ENCODE measurements at places on chromosomes 4 and X.

GRCh38 chr4:25697516-25697915 lies 41.9 kb downstream of the SLC34A2 start:
- DNase-seq, result no peak

DNA sequence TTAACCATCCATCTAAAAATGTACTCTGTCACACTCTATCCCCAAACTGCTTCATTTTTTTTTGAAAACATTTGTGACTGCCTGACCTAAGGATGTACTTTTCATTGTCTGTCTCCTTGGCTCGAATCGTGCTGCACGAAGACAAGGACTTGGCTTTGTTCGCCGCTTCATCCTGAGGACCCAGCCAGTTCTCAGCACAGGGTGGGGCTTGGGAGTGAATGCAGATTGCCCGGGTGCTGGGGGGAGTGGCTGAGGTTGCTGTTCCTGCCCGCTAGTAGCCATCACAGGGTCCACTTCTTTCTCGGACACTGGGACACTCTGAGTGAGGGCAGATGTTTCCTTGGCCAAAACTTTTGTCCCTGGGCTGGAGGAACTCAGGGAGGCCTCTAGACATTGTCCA lies 70.1 kb upstream of the CLCN4 start:
- DNase-seq, result no peak

DNA sequence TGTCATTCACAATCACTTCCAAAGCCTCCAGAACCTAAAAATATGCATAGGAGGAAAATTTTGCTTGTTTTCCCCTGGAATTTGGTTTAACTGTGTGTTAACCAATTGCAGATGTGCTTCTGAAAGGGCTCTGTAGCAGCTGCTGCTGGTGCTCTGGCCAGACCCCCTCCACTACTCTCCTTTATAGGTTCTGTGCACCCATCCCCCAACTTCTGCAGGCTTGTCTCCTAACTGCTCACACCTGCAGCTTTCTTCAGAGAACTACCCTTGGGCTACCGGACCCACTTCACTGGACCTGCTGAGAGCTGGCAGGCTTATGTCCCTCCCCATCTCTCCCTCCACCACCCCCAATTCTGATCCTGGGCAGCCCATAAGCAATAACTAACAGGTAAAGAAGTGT lies 662.1 kb upstream of the DIPK2B start:
- DNase-seq, result no peak

DNA sequence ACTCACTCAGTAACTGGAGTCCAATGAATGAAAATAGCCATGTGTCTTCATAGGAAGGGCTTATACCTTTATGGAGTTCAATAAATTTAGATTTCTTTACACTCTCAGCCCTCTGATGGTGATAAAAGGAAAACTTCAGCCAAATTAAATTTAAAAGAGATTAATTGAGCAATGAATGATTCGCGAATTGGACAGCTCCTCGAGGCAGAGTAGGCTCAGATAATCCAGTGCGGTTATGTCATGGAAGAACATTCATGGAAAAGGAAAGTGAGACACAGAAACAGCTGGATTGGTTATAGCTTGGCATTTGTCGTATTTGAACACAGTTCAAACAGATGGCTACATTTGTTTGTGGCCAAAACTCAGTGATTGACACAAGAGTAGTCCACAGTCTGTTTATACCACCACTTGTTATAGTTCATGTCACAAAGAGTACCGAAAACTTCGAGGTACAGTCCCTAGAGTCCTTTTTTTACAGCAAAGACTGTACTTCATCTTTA lies 54.6 kb upstream of the TACR3 start:
- no peak for DNase-seq

DNA sequence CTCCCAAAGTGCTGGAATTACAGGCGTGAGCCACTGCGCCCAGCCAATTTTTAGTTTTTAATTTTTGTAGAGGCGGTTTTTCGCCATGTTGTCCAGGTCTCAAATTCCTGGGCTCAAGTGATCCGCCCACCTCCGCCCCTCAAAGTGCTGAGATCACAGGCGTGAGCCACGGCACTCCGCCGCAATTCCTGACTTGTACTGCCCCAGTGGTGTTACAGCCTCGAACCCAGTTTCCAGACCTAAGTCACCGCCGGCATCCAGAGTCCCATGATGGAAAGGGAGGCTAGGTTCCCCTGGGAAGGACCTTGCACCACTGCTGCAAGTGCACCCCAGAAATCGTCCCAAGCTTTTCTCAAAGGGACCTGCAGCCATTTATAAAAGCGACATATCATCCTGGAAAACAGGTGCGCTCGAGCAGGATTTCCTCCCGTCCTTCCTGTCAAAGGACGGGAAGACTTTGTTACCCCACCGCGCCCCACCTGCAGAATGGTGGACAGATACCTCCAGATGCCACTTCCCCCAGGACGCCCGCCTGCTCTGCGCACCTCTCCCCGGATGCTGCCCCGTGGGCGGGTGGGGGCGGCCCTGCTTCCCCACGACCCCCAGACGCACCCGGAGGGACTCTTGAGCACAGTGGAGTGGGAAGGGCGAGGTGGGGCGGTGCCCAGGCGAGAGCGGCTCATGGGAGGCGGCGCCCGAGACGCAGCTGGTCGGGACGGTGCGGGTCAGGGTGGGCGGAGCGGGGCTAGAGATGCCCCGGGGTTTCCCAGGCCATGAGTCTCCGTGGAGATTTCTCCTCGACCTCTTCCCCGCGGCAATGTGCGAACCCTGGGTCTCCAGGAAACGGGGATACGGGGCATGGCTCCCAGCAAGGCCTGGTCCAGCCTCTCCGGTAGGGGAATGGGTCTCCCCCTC lies 947 bp upstream of the RPL10 start:
- peak; percentile 20 for DNase-seq

- no peak for DNase-seq
Observed at GRCh38 chr4:38510201-38510600, 153.8 kb upstream of the KLF3 start.

DNA sequence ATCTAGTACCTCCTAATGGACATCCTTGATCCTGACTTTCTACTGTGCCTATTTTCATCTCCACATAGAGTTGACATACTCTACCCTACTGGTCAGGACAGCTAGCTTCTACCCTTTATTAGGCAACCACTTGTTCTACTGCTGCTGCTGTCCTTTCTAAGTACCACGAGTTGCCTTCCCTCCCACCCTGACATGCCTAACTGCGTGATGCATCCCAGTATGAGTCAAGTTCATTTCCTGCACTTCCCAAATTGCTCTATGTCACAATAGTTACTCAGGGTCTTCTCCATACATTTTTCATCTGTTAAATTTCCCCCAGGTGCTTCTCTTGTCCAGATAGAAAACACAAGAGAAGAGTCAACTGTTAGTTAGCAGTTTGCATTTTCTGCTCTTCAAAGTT lies 133.4 kb downstream of the TBC1D19 start:
- no peak for DNase-seq

DNA sequence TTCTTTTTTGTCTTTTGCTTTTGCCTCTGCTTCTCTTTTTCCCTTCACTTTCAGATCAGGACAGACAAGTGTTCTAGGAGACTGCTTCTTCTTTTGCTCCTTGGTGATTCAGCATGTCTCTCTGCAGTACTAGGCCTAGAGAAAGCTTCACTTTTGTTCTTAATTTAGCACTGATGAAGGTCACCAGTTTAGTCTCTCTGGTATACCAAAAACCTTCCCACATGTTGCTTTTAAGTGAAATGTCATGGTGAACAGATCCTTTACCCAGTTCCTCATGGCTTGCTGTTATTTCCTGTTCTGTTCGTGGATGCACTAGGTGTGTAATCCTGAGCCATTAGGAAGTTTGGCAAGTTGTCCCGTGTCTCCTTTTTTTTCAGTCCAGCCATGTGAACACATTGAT lies 53.3 kb downstream of the NBDY start:
- no peak for DNase-seq

DNA sequence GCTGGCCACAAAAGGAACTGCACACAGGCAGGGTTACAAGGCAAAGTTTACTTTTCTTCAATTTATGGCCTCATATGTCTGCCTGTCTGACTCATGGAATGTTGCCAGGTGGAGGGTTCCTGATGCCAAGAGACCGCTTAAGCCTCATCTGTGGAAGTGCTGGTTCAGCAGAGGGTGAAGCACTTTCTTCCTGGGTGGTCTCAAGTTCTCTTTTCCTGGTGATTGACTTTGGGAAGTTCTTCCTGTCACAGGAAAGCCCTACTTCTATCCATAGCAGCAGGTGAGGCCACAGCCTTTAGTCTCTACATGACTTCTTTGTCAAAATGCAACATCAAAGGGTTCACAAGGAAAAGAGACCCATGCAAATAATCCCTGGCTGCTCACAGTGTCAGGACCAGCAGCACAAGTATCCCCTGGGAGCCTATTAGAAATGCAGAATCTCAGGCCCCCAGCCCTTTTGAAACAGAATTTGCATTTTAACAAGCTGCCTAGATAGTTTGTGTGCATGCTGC lies 81.4 kb upstream of the IGFBP7 start:
- no peak for DNase-seq

GRCh38 chr4:155140889-155141288 lies 67.5 kb upstream of the NPY2R start:
- no peak for DNase-seq

- no peak for DNase-seq
Observed at GRCh38 chrX:134949271-134949670, 41.5 kb upstream of the SMIM10 start.

GRCh38 chr4:98608356-98608755 lies 50.1 kb downstream of the TSPAN5 start:
- no peak for DNase-seq

- no peak for DNase-seq
Observed at GRCh38 chr4:149999485-150000074, 78.7 kb upstream of the DCLK2 start.

- no peak for DNase-seq
Observed at GRCh38 chr4:69753686-69754085, 6.7 kb downstream of the SULT1B1 start.

- no peak for DNase-seq
Observed at GRCh38 chr4:20816287-20816686, 116.0 kb downstream of the PACRGL start.
